NCI-H1694 (cell line): ENCODE measurements at places on chromosomes 5 and 9.

GRCh38 chr9:32854271-32854670 is 70.9 kb downstream of the TMEM215 start:
- no peak for DNase-seq

DNA sequence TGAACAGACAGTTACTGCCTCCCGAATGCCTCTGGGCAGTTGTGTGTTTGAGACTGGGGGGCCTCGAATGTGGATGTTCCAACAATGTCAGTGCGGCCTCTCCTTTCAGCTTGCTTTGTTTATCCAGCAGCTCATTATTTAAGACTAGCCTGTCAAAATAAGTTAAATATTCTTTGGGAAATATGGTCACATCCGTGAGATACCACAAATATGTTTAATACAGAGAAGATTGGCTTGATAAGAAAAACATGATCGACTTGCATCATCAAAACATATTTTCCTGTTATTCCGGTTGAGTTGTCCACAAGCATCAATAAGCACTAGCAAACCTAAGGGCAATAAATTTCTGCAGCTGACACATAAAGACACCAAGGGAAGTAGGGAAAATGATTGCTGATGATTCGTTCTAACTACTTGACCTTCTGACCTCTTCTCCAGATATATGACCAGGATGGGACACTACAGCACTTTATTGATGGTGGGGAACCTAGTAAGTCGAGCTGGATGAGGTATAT is 66.5 kb downstream of the PRDM6 start:
- DNase-seq, result peak; percentile 10

GRCh38 chr5:109453251-109453650 is 43.5 kb upstream of the PJA2 start:
- no peak for DNase-seq

- DNase-seq, result no peak
These were observed 110.9 kb upstream of the PRLR start for GRCh38 chr5:35341189-35341588.

- no peak for DNase-seq
These were observed 112.7 kb upstream of the FST start for GRCh38 chr5:53367727-53368126.

DNA sequence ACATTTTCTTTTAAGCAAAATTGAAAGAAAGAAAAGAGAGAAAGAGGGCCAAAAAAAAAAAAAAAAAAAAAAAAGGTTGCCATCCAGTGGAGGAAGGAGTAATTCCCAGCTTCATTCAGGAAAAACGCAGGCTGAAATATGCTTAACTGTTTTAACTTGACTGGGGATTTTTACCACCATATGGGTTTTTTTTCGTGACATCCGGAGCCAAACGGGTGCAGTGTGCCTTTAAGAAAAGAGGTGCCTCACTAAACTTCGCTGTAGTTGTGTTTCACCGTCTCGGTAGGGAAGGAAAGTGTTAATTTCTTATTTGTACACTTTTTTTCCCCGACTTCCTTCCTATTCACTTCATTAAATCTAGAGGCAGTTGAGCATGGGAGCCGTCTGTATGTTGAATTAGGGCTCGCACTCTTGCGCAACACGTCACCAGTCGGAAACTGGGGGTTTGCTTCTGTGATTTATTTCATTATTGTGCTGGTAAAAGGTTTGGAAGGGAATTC is 143.0 kb downstream of the SMARCA2 start:
- DNase-seq, result no peak

GRCh38 chr5:60014331-60014730 is 120.8 kb upstream of the PDE4D start:
- no peak for DNase-seq

DNA sequence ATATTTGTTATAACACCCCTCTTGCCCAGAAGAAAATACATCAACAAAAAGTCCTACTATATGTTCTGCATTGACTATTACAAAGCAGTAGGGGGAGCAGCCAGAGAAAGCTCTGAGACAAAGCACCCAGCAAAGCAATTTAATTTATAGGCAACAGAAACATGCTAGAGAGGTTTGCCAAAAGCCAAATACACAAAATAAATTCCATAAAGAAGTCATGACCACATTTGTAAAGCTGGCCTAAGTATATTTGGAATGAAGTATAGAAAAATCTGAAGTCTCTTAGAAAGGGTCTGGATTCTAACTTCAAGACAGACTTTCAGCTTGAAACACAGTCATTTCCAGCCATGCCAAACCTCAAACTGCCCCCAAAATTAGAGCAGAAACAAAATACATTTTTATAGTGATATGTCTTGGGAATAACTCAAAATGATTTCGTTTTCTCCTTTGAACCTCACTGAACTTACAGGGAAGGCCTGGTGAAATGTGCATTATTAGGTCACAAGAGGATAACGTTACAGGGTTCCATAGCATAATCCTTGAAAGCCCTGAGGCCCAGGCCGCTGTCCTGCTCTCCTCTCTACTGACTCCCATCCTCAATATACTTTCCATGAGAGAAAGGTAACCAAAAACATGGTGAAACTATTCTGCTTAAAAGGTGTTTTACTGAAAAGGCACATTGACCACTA is 451.8 kb downstream of the RAB3C start:
- no peak for DNase-seq

DNA sequence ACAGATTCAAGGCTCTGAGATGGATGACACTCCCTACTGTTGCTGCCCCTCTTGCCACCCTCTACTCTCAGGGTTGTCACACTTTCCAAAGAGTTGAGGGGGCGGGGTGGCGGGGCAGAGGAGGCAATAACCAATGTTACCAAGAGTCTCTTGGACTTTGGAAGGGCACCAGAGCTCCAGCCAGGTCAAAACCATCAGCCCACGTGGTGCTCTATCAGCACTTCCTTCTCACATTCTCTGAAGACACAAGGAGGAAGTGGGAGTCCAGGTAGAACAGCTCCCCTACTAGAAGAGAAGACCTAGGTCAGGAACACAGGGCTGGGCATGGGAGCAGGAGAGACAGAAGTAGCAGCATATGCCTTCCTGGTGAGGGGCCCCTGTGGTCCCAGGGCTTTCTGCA is 33.0 kb upstream of the PIK3R1 start:
- no peak for DNase-seq

DNA sequence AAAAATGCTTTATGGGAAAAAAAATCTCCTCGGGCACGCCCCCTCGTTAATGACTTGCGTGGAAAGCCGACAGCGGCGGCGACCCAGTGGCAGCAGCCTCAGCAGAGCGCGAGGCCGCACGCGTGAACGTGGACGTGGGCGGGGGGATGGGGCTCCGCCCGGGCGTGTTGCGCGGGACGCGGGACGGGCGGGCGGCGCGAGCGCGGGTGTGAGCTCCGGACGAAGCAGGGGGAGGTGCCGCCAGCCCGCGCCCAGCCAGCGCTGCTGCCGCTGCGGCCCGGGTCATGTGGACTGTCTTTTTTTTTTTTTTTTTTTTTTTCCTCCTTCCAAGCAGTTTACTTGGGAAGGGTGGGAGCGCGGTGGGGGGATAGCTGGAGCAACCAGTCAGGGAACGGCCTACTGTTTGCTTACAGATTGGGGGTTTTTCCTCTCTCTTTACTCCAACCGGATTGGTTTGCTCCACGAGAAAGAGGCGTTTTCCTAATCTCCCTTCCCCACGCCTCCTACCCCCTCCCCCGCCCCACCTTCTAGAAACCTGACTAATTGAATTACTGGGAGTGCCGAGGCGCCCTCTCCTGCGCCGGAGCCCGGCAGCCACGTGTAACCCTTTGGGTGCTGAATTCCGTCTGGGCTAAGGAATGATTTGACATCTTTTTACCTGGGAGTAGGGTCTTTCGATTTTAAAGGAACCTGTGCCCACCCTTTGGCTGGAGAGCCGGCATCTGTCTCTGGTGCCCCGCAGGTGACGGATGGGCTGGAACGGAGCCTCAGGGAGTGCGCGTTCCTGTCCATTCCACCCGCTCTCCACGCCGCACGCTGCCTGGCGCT is 1.7 kb upstream of the EFNA5 start:
- peak; percentile 95 for DNase-seq

DNA sequence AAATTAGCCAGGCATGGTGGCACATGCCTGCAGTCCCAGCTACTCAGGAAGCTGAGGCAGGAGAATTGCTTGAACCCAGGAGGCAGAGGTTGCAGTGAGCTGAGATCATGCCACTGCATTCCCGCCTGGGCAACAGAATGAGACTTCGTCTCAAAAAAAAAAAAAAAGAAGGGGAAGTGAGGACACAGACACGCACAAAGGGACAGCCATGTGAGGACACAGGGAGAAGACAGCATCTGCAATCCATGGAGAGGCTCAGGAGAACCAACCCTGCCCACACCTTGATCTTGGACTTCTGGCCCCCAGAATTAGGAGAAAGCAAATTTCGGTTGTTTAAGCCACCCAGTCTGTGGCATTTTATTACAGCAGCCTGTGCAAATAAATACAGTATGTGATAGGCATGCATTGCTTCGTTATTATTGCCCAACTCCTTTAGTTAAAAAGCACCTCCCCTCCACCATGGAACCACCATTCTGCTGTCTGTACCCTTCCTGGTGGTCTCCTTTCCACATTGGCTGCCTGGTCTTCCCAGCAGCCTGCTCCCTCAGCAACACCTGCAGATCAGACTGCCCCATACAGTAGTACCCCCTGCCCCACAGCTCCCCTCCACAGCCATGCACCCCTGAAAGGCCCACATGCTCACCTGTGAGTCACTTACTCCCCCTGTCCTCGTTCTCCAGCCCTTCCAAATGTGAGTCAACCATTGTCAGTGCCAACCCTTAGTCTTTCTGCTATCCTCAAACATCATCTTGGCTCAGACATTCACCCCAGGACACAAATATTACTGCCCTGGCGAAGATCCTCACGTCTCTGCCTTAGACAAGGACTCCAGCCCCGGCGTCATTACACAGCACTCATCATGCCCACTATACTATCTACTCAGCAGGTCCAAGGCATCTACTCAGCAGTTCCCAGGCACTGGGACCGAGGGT is 128.8 kb downstream of the ROR2 start:
- DNase-seq, result no peak

- no peak for DNase-seq
These were observed 227.4 kb downstream of the NR3C1 start for GRCh38 chr5:143176048-143176447.

GRCh38 chr9:82196622-82197441 is 208.3 kb downstream of the SPATA31D1 start:
- DNase-seq, result no peak

- DNase-seq, result no peak
These were observed 39.5 kb downstream of the ADAMTS12 start for GRCh38 chr5:33852319-33852718.

DNA sequence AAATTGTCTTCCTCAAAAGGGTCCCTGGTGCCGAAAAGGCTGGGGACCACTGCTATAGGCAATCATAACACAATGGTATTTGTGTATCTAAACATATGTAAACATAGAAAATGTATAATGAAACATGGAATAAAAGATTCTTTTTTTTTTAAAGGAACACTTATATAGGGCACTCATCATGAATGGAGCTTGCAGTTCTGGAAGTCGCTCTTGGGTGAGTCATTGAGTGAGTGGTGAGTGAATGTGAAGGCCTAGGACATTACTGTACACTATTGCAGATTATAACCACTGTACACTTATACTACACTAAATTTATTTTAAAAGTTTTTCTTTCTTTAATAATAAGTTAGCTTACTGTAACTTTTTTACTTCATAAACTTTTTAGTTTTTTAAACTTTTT is 176.4 kb downstream of the ARRDC3 start:
- no peak for DNase-seq

DNA sequence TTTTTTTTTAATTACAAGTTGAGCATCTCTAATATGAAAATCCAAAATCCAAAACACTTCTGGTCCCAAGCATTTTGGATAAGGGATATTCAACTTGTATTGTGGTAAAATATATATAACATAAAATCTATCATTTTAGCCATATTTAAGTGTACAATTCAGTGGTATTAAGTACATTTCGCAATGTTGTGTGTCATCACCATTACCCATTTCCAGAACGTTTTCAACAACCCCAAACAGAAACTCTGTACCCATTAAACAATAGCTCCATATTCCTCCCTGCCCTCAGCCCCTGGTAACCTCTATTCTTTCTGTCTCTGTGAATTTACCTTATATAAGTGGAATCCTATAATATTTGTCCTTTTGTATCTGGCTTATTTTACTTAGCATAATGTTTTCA is 24.9 kb downstream of the TICAM2 start:
- no peak for DNase-seq

DNA sequence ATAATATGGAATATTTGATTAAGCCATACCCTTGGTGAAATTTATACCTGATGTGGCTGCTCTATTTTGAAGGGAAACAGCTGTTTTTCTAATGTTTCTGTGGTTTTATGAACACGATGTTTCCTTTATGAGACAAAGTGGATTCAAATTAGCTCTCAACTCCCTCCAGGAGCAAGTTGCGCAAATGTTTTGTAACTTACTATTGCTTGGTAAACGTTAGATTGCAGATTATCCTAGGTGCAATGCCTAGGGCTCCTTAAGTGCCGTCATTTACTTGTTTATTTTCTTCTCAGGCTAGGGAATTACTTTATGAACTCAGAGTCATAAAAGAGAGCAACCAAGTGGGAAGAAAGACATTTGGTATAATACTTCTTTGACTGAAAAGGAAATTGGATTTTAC is 763.1 kb downstream of the TAF11L14 start:
- DNase-seq, result no peak

DNA sequence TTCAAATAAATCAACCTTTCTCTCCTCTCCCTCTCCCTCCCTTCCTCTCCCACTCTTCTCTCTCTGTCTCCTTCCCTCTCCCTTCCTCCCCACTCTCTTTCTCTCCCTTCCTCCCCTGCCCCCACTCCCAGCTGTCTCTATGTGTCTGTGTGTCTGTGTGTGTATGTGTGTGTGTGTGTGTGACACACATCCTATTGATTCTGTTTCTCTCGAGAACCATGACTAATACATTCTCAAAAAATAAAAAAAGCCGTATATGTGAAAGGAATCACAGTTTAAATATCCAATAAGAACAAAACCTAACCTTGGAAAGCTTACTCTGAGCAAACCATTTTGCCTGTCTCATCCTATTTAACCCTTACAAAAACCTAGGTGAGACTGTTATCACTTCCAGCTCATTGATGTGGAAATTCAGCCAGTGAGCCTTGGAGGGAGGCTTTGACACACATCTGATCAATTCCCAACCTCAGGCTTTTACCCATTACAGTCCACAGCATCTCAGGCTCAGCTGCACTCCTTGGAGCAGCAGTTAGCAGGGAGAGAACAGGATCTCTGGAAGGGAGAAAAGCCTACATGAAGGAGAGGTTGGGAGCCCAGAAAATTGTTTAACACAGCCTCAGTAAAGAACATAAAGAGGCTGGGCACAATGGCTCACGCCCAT is 8.3 kb downstream of the HSD17B3 start:
- DNase-seq, result no peak

GRCh38 chr5:151719228-151720000 is 32.7 kb upstream of the SPARC start:
- DNase-seq, result peak; percentile 16
